T-helper 1 cell (primary cell): ENCODE measurements at places on chromosomes 6 and 20.

DNA sequence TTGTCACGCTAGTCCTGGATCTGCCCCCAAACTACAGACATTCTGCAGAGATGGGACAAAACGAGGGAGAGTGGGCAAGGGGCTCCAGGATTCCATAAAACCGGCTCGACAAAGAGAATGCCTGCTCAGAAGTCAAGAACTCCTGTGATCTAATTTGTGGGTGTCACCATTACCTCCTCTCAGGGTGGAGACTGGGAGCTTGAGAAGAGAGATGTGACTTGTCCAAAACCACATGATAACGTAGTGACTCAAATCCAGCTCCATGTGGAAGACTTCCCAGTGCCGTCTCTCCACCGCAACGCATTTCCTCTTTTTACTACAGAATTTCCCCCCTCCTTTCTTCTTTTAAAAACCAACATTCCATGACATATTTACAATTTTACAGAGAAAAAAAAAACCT lies 44.3 kb downstream of the TRERF1 start:
- no peak for DNase-seq

DNA sequence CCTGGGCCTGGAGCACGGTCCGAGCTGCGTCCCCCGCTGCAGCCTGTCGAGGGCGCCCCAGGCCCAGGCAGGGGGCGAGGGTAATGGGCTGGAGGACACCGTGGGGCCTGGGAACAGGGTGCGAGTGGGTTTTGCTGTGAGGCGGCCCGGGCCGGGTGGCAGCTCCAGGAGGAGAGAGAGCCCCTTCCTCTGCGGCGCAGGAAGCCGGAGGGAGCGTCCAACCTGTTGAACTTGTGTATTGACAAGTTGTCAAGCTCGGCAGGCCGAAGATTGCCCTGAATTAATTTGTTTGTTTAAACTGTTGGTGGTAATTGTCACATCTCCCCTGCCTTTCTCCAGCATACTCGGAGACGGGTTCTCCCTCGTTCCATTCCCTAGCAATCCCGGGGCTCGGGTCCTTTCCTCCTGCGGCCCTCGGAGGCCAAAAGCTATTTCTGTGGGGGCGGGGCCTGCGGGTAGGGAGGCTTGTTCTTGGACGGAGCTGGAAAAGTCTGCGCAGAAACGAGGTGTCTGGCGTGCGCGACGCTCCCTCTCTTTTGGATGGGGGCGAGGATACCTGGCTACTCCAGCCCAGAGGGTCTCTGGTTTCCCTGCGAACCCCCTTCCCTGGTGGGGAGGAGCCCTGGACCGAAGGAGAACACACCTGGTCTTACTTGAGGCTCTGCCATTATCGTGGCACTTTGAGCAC lies 9.9 kb downstream of the NR2E1 start:
- no peak for DNase-seq

DNA sequence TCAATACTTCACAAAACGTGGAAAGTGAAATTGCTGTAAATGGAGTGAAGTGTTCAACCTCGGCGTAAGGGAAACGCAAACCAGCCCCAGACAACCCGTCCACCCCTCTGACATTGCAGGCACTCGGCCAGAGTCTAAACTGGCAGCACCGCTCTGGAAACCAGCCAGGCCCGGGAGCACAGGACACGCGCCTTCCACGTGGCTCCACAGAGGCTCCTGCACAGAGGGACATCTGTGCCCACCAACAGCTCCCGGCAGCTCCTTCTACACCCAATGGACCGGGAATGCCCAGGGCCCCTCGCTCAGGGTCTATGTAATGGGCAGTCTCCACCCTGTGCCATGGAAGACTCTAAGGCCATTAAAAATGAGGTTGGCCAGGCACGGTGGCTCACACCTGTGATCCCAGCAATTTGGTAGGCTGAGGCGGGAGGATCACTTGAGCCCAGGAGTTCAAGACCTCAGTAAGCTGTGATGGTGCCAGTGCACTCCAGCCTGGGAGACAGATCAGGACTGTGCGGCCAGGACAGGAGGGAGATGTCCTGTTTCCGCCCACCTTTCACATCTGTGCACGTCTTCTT lies 3.4 kb upstream of the HELZ2 start:
- no peak for DNase-seq

- DNase-seq: no peak
These were observed 85.4 kb upstream of the MYLIP start for GRCh38 chr6:16043171-16044135.

- DNase-seq: no peak
These were observed 109.2 kb downstream of the ARID1B start for GRCh38 chr6:156886409-156886808.

- no peak for DNase-seq
These were observed 35.0 kb downstream of the SHPRH start for GRCh38 chr6:145929037-145929633.

GRCh38 chr6:128655978-128656498 lies 135.6 kb upstream of the PTPRK start:
- DNase-seq: no peak

DNA sequence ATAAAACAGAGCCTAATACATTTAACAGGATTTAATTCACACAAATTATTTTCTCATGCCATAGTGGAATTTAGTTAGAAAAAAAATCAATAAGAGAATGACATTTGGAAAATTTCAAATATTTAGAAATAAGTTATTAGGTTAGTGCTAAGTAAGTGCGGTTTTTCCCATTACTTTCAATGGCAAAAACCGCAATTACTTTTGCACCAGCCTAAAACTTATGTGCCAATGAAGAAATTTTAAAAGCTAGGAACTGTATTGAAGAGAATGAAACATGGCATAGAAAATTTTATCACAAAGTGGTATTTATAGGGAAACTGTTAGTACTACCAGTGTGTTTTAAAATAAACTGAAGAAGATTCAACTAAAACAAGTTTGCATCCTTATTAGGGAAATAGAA lies 228.3 kb upstream of the FKBP1C start:
- no peak for DNase-seq

DNA sequence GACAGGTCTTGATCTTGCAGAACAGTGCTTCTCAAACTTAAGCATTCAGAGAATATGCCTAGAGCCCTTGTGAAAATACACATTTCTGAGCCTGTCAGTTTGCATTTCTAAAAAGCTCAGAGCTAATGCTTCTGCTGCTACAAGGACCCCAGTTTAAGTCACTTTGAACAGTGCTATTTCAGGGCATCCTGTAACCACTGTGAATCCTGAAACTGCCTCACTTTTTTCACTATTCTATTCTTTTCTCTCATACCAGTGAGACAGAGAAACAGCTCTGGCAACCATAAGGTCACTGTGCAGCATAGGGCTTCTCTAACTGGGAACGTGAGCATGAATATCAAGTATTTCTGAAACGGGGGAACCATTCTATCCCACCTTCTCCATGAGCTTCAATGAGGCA lies 51.2 kb downstream of the LGSN start:
- no peak for DNase-seq
